ENCODE measurements at places on chromosomes 7 and 10.

- DNase-seq: no peak
These were observed 57.6 kb downstream of the GTF2IRD1 start for GRCh38 chr7:74511345-74511744.

DNA sequence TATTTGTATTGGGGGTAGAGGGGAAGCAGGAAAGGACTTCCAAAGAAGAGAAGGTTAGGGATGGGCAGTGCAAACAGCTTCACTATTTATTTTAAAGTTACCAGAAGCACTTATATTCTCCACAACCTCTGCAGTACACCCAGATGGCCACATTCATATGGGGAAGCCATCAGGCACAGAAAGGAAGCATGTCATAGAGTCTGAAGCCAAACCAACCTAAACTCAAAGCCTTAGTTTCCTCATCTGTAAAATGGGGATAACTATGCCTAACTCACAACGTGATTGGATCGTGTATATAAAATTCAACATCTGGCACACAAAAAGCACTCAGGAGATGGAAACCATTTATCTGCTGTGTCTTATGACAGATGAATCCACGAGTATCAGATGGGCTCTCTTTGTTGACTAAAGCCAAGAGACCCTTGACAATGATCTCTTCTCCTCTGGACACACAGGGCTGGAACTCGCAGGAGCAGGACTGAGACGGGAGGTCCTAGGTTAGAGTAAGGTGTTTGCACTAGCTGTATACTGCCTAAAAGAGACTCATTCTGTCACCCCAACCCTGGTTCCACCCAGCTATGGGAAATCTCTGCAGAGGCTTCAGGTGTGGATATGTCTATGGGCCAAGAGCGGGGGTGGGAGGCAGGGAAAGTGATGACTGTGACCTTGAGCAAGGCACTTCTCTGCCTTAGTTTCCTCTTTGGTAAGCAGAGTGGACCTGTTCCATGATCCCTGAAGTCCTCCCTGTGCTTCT lies 1.8 kb downstream of the KIAA1549 start:
- no peak for DNase-seq

DNA sequence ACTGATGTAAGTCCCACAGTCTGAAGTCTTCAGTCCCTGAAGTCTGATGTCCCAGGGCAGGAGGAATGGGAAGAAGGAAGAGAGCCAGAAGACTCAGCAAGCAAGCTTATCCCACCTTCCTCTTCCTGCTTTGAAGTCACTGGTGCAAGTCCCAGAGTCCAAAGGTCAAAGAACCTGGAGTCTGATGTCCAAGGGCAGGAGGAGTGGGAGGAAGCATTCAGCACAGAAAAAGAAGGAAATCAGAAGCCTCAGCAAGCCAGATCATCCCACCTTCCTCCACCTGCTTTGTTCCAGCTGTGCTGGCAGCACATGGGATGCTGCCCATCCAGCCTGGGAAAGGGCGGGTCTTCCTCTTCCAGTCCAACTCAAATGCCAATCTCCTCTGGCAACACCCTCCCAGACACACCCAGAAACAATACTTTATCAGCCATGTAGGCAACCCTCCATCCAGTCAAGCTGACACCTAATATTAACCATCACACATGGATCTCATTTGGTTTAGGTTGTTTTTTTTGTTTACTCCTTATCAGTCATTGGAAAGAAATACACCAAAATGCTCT lies 50.9 kb downstream of the ADAM12 start:
- no peak for DNase-seq

DNA sequence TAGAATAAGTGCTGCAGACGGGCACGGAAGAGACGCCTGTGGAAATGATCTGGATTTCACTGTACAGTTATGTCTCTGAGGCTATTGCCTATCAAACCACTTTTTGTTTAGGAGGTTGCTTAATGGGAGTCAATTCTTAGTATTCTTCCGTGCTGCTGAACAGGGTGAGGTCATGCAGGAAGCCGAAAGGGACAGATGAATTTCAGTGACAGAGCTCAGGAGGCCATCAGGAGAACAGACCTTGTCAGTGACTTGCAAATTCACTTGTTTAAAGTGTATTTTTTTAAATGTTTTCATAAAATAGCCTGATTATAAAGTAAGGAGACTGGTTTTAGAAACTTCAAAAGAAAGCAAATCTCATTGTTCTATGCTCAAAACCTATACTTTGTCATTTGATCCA lies 58.9 kb downstream of the XRCC2 start:
- DNase-seq: no peak

- DNase-seq: no peak
These were observed 269.1 kb downstream of the ZMYND11 start for GRCh38 chr10:404346-404745.

- no peak for DNase-seq
These were observed 732.1 kb upstream of the AUTS2 start for GRCh38 chr7:68866200-68866570.

- DNase-seq: no peak
These were observed 78.5 kb upstream of the FZD1 start for GRCh38 chr7:91185771-91186170.

DNA sequence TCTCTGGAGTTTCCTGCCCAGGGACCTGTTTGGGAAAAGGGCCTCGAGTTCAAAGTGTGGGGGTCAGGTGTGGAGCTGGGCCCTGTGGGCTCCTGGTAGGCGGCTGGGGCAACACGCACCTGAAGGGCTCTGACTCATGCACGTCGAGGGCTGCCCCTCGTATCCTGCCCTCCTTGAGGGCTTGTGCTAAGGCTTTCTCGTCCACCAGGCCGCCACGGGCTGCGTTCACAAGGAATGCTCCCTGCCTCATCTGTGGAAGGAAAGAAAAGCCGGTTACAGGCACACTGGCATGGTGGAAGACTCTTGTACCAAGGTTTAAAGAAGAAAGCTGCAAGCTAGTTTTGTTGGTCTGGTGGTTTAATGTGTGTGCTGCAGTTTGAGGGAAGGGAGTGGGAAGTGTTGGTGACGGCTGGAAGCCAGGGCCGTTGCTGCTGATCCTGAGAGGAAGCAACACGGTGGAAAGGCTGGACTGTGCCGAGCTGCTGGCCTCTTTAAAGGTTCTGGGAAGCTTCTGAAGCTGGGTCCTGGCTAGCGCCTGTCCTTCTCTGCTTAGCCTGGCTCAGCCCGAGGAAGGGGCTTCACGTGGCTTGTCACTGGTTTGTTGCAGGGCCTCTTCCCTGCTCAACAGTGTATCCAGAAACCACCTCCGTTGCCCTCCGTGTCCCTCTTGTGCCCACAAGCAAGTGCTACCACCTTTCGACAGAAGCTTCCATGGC lies 52.0 kb downstream of the ZRANB1 start:
- DNase-seq: no peak

- DNase-seq: no peak
These were observed 482.7 kb downstream of the CCSER2 start for GRCh38 chr10:84811113-84811512.

GRCh38 chr7:40782836-40783235 lies 648.0 kb downstream of the SUGCT start:
- no peak for DNase-seq

GRCh38 chr10:88428442-88428841 lies 154.7 kb downstream of the RNLS start:
- DNase-seq: no peak

GRCh38 chr7:8147760-8148463 lies 114.1 kb downstream of the ICA1 start:
- DNase-seq: no peak

DNA sequence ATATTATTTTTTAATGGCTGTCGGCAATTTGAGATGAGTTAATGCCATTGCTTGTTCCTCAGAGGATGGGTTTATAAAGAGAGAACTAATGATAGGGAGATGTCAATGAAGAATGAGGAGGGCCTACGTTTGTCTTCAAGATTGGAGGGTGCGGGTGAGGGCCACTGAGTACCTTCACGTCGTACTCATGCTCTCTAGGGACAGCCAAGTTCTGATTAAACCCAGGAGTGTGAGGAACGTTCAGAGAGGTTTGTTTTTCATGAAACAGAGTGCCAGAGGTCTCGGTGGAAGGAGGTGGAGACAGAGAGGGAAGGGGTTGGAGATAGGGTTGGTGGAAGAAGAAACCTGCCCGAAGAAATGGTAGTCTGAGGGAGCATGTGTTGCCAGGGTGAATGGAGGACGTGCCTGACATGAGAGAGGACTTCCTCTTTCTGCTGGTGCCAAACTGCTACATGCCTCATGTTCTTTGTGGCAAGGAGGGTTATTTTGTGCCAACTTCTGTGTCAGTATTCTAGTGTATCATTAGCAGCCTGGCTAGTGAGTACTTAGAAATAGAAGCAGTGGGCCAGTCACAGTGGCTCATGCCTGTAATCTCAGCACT lies 8.9 kb downstream of the DHTKD1 start:
- no peak for DNase-seq

Data from stimulated activated CD4-positive, alpha-beta T cell treated with anti-CD3 and anti-CD28 coated beads, TNF-alpha, amount 100 ng/mL, for 1 hour (primary cell).